ENCODE measurements at places on chromosomes 5 and 9.

- no peak for DNase-seq
These were observed 1853.3 kb downstream of the EFNA5 start for GRCh38 chr5:105817416-105817815.

GRCh38 chr5:83492331-83492730 lies 20.8 kb downstream of the VCAN start:
- DNase-seq: no peak

GRCh38 chr9:111975709-111976108 lies 79.1 kb downstream of the UGCG start:
- peak; percentile 47 for DNase-seq

DNA sequence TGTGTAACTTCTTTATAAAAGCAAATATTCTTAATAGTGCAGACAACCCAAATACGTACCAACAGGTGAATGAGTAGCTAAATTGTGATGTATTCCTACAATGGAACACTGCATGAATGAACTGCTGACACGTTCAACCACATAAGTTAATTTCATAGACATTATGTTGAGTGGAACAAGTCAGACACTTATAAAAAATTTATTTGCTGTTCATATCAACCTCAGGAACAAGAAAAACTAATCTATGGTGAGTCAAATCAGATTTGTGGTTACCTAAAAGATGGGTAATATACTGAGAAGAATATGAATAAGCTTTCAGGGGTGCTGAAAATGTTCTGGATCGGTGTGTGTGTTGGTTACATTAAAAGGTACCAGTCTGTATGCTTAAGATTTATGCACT lies 35.7 kb downstream of the INVS start:
- no peak for DNase-seq

DNA sequence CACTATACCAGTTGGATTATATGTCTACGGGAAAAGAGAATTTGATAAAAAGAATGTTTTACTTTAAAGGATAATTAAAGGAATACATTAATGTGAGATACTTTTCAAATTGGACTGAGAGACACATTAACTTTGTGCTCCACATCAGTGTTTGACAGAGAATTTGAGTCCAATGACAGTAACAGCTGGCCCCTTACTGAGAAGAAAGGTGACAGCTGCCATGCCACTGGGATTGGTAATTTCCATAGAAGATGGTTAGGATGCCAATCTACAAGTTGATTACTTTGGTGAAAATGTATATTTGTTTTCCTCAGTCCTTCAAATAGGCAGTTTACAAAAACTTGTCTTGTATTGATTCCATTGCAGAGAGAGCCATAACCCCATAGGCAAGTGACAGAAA lies 578.4 kb downstream of the SLCO4C1 start:
- DNase-seq: no peak

DNA sequence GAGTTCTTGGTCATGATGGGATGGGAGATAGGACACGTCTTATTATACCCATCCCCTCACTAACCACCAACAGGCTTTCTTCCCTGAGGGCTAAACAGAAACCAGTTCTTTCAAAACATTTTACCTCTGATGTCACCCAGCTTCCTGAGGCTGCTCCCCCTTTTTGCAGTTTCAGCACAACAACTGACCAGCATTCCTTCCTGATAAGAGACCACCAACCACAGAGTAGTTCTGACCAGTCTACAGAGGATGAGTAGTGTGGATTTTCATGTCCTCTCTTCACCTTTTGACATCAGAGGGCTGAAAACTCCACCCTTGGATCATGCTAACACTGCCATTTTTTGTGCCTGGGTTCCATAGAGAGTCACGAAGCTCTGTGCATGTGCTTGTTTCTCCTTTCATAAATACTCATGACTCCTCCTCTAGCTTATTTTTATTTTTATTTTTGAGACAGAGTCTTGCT lies 82.6 kb downstream of the OSTF1 start:
- DNase-seq: no peak

All from CD4-positive, alpha-beta T cell treated with Interleukin-6 for 4 hours (primary cell).